CD4-positive, alpha-beta T cell treated with Interferon gamma for 1 hour (primary cell): ENCODE measurements at places on chromosomes 2 and 18.

- no peak for DNase-seq
Observed at GRCh38 chr2:226487573-226487972, 312.0 kb downstream of the IRS1 start.

DNA sequence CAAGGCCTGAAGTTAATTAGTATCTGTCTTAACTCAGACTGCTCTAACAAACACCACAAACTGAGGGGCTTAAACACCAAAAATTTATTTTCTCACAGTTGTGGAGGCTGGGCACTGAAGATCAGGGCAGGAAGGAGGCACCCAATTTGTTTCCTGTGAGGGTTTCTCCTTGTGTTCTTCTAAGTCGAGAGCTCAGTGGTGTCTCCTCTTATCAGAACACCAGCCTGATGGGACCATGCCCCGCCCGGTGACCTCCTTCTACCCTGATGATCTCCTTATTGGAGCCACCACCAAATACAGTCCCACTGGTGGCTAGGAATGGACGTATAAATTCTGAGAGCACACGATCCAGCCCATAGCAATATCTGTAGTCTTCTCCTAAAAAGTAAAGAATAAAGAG is 20.5 kb downstream of the TMEM18 start:
- no peak for DNase-seq

DNA sequence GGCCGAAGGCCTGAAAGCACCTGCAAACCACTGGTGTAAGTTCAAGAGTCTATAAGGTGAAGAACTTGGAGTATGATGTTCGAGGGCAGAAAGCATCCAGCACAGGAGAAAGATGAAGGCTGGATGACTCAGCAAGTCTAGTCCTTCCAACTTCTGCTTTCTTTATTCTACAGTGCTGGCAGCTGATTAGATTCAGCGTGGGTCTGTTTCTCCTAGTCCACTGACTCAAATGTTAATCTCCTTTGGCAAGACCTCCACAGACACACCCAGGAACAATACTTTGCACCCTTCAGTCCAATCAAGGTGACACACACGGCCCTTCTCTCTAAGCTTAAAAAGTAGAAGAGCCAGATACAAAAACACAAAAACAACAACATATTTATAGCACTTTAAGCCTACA is 43.4 kb downstream of the NMS start:
- DNase-seq: no peak

GRCh38 chr2:8101614-8102277 is 580.1 kb upstream of the ID2 start:
- no peak for DNase-seq
